ENCODE measurements at places on chromosomes 7 and 10. TPM values are rescaled to one million over a fixed set of nuclear protein-coding genes. Genes with fewer than 3 reads are reported as not detected.

Gene MYOZ1
- total RNA-seq: 0.12 TPM

Gene LIPA
- 45.1 TPM for total RNA-seq

Gene MEST
- 56.7 TPM for total RNA-seq

Gene GPNMB
- 209 TPM for total RNA-seq

Gene ZEB1
- 25.4 TPM for total RNA-seq

Gene HOXA2
- total RNA-seq: not detected

Gene HMX3
- total RNA-seq: not detected

Gene NPFFR1
- total RNA-seq: not detected

Gene ZNF804B
- not detected for total RNA-seq

Gene AKR1D1
- total RNA-seq: not detected

Gene TMEM196
- total RNA-seq: not detected

Gene CBLL1
- 17.5 TPM for total RNA-seq

Gene MEOX2
- 2.9 TPM for total RNA-seq

Gene HMX2
- not detected for total RNA-seq

Gene MPP7
- total RNA-seq: not detected

Gene CYP2E1
- total RNA-seq: 2.2 TPM

Gene ADIRF
- 13.2 TPM for total RNA-seq

Gene INMT
- 220 TPM for total RNA-seq

Gene SEC24C
- total RNA-seq: 39.8 TPM

Gene LRWD1
- total RNA-seq: 13.9 TPM

Gene MYO3A
- not detected for total RNA-seq

Gene HOXA5
- not detected for total RNA-seq

Gene HACD1
- 2.1 TPM for total RNA-seq

Gene POMZP3
- 2.0 TPM for total RNA-seq

Gene C10orf90
- total RNA-seq: 0.15 TPM

Gene RAPGEF5
- 1.9 TPM for total RNA-seq

Gene AMZ1
- 0.06 TPM for total RNA-seq

Gene SEMA3E
- total RNA-seq: 0.15 TPM

Gene AZGP1
- total RNA-seq: 2.1 TPM

Gene GDI2
- 372 TPM for total RNA-seq

Gene ADRA2A
- 9.0 TPM for total RNA-seq

Gene ACADSB
- 6.9 TPM for total RNA-seq

Gene TAS2R5
- total RNA-seq: 0.44 TPM

Gene FAM13C
- total RNA-seq: 6.1 TPM

Gene NSUN6
- total RNA-seq: 5.8 TPM

Gene RBP3
- total RNA-seq: not detected

Gene SEMA4G
- 0.94 TPM for total RNA-seq

Gene C10orf105
- not detected for total RNA-seq

Gene MYH16
- not detected for total RNA-seq

Gene OPN1SW
- total RNA-seq: not detected

Gene LIPN
- not detected for total RNA-seq

Gene AKR1C4
- total RNA-seq: not detected

Gene KCNH2
- not detected for total RNA-seq

Gene TMEM140
- total RNA-seq: 25.7 TPM

Gene PAPSS2
- 95.4 TPM for total RNA-seq

Gene CNNM1
- 0.05 TPM for total RNA-seq

Gene ANAPC16
- 36.9 TPM for total RNA-seq

Gene OR13A1
- not detected for total RNA-seq

Gene CNTNAP2
- 0.31 TPM for total RNA-seq

Gene ZNF467
- 8.5 TPM for total RNA-seq

Gene KEL
- total RNA-seq: 0.05 TPM

Gene SLC13A1
- total RNA-seq: not detected

Gene GBX1
- total RNA-seq: not detected
